Hematopoietic multipotent progenitor cell treated with erythropoietin and hydrocortisone succinate and interleukin-3 and kit ligand, for 4 days (in vitro differentiated cells): ENCODE measurements at places on chromosomes 13 and 19.

- no peak for DNase-seq
Observed at GRCh38 chr13:19266979-19267378, 85.4 kb upstream of the TUBA3C start.

DNA sequence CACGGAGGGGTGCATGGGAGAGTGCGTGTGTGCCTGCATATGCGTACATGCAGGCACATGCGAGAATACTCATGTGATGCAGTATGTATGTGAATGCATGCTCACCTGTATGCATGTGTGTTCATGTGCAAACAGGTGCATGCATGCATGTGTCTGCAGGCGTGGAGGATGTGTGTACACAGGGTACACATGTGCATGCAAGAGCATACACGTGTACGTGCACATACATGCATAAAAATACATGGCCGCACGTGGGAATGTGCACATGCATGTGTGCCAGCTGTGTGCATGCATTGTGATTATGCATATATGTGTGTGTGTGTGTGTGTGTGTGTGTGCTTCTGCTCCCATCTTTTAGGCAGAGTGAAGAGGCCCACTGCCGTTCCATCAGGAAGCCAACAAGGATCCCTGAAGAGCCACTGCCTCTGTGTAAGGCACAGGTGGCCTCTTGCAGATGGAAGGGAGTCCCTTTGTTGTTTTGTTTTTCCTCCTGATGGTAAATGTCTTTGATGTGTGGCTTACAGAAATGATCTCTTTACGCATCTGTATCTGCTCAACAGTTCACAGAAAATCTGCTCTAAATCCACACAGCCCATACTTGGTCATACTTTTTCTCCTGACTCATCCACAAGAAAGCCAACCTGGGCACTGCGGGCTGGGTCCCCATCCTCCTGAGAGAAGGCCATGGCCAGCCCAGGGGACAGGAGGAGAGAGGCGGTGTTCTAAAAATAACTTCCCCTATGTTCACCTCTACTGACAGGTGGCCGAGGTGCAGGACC, 50.7 kb downstream of the KLF2 start:
- DNase-seq = no peak

GRCh38 chr19:42351079-42351735, 25.8 kb downstream of the MEGF8 start:
- DNase-seq = no peak

- no peak for DNase-seq
Observed at GRCh38 chr13:77373502-77373901, 46.6 kb upstream of the MYCBP2 start.

- peak; percentile 35 for DNase-seq
Observed at GRCh38 chr19:48379058-48379457, 12.3 kb downstream of the KDELR1 start.

DNA sequence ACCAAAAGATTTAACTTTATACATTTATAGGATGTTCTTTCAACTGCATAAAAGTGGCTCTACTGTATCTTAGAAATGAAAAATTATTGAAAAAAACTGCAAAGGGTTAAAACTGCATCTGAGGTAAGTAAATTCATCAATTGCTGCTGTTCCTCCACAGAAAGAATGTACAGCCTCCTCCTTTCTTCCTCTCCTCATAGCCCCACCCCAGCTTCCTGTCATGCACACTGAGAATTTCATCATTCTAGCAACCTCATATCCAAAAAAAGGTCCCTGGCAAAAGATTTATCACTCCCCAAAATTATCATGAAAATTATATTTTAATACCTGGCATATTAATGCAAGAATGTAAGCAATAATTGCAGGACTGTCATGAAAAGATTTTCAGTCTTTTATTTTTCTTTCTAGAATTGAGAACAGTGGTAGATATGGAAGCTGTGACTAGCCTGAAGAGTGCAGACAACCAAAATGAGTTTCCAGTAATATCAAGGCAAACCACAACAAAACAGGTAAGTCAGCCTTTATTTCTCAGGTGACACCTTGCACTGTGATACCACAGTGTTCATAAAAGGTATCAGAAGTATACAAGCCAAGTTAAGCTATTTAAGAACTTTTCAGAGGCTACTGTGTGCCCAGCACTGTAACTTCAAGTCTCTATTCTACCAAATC, 110.8 kb downstream of the SUCLA2 start:
- DNase-seq = peak; percentile 35

DNA sequence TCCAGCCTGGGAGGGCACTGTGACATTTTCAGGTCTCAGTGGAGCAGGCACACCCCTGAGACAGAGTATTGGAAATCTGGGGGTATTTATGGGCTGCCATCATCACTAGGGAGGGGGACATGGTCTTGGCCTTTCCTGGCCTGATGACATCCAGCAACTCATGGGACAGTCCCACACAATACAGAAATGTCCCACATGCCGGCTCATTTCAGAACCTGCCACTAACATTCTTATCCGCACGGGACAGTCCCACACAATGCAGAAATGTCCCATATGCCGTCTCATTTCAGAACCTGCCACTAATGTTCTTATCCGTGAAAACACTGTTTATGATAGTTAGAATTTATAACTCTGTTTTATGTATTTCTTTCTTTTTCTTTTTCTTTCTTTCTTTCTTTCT, 9.8 kb downstream of the SLC8A2 start:
- no peak for DNase-seq

DNA sequence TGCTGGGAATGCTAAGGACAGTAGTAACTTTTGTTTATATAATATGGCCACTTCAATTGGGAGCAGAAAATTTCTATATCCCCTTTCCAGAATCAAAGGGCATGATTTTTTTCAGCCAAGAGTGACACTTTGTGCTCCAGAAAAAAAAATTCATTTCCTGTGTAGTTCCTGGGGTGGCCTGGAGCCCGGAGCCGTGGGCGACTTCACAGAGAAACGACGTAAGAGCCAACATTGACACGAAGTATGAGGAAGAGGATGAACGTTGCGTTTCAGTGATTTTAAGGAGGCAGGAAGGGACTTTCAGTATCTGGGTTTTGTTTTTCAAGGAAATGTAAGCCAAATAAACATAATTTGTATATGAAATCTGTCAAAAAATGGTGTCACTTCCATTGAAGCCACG, 187.6 kb downstream of the STK24 start:
- DNase-seq = no peak
